ENCODE measurements at places on chromosomes 4 and X.

DNA sequence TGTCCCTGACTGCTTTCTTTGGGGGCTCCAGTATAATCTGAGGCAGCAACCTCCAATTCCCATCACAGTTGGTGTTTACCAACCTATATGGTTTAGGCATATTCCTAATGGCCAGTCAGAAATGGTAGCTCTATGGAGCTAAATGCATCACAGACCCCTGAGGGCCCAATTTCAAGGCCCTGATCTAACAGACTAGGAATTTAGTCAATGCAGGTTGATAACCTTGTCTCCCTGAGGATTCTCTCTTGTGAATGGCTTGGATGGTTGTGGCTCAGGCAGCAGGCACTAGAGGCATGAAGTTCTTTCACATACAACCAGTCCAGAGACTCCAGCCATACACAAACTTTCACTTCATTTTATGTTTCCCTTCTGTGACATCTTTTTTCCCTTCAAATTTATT, 59.4 kb downstream of the TMPRSS11F start:
- DNase-seq = no peak

DNA sequence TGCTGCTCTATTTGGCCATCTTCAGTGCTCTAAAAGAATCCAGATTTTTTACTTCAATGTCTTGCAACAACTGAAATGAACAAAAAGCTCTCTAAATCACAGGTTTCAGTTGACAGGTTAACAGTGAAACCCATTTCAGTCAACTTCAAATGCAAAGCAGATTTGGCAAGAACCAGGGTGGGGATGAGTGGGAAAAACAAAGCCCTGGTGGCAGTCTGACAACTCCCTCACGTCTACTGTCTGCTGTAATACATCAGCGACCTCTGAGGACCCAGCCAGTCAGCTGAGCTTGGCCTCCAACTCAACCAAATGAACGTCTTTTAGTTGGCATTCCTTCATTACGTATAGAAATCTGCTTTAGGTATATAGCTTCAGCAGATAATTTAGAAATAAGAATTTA, 95.8 kb downstream of the COL25A1 start:
- DNase-seq = no peak

- no peak for DNase-seq
Measured at GRCh38 chrX:122363112-122363795, 820.8 kb upstream of the GRIA3 start.

- no peak for DNase-seq
Measured at GRCh38 chr4:163744861-163745260, 250.4 kb downstream of the TMA16 start.

- DNase-seq = no peak
Measured at GRCh38 chr4:158802914-158803313, 34.1 kb downstream of the FNIP2 start.

Data from NCI-H748 treated with DMSO at 0.1 percent for 48 hours (cell line).